ENCODE measurements at places on chromosomes 12 and 14. TPM values are rescaled to one million over a fixed set of nuclear protein-coding genes. Genes with fewer than 3 reads are reported as not detected.

The ING4 gene
- total RNA-seq = 14.7 TPM

The FAM186B gene
- total RNA-seq = 0.08 TPM

The OTX2 gene
- total RNA-seq = not detected

The MTRFR gene
- 15.7 TPM for total RNA-seq

The PTMS gene
- 682 TPM for total RNA-seq

The DLGAP5 gene
- 38.1 TPM for total RNA-seq

The CYP46A1 gene
- 0.12 TPM for total RNA-seq

The CNIH1 gene
- total RNA-seq = 251 TPM

The KRT2 gene
- total RNA-seq = not detected

The GPR135 gene
- 1.3 TPM for total RNA-seq

The HCAR1 gene
- 0.06 TPM for total RNA-seq

The GPR137C gene
- not detected for total RNA-seq

The ITPK1 gene
- total RNA-seq = 48.6 TPM

The OTOGL gene
- total RNA-seq = 0.04 TPM

The REP15 gene
- total RNA-seq = 0.49 TPM

The SRP54 gene
- 63.8 TPM for total RNA-seq

The TMEM19 gene
- 37.4 TPM for total RNA-seq

The GLIPR1L1 gene
- not detected for total RNA-seq

The CLMN gene
- 5.4 TPM for total RNA-seq

The KRT79 gene
- total RNA-seq = 0.08 TPM

The KRT4 gene
- total RNA-seq = 4.0 TPM

The INHBC gene
- total RNA-seq = not detected

The MGP gene
- not detected for total RNA-seq

The MORN3 gene
- total RNA-seq = 0.23 TPM

The KIF5A gene
- 0.18 TPM for total RNA-seq

The DDX47 gene
- 100 TPM for total RNA-seq

The PACS2 gene
- 26.9 TPM for total RNA-seq

The PGF gene
- 2.3 TPM for total RNA-seq

The INHBE gene
- total RNA-seq = 0.20 TPM

The CABP1 gene
- 0.60 TPM for total RNA-seq

The KRT86 gene
- 30.3 TPM for total RNA-seq

The ALDH1L2 gene
- 3.9 TPM for total RNA-seq

The NOVA1 gene
- 5.2 TPM for total RNA-seq

The FAM222A gene
- total RNA-seq = 6.5 TPM

The NRL gene
- total RNA-seq = 1.0 TPM

The SSPN gene
- 0.56 TPM for total RNA-seq

The PLCZ1 gene
- total RNA-seq = not detected

The ACSM4 gene
- total RNA-seq = not detected

The ERBB3 gene
- total RNA-seq = 1.3 TPM

The PIK3C2G gene
- not detected for total RNA-seq

The TBPL2 gene
- total RNA-seq = not detected

The PDE3A gene
- 5.6 TPM for total RNA-seq

The AQP2 gene
- total RNA-seq = not detected

The KRT5 gene
- total RNA-seq = 0.30 TPM

The TBX3 gene
- 21.5 TPM for total RNA-seq

The LRTM2 gene
- not detected for total RNA-seq

The SPIC gene
- not detected for total RNA-seq

The E2F7 gene
- total RNA-seq = 10.3 TPM

The VWF gene
- total RNA-seq = 0.14 TPM

The MYF5 gene
- not detected for total RNA-seq

The RDH16 gene
- 0.16 TPM for total RNA-seq

The KCNA1 gene
- total RNA-seq = not detected

The RASSF8 gene
- total RNA-seq = 10.4 TPM

The CLEC4A gene
- total RNA-seq = not detected

The LAG3 gene
- 0.47 TPM for total RNA-seq
